Liver (tissue), 10 donors: ENCODE measurements at places on chromosomes 11 and 22. TPM values are rescaled to one million over a fixed set of nuclear protein-coding genes. Genes with fewer than 3 reads are reported as not detected.

C11orf86 gene
- total RNA-seq = not detected

HTR3A gene
- not detected for total RNA-seq

MS4A3 gene
- 0.08 TPM for total RNA-seq

- no peaks in the 10 kb centered on the region for H3K36me3 ChIP-seq
- peaks cover 9% of the 10 kb centered on the region for H3K27me3 ChIP-seq
- no peak overlapping the region for H3K4me3 ChIP-seq
- H3K27ac ChIP-seq = no peak overlapping the region
Measured at GRCh38 chr22:49398646-49399045, 429.0 kb downstream of the BRD1 start.

DNA sequence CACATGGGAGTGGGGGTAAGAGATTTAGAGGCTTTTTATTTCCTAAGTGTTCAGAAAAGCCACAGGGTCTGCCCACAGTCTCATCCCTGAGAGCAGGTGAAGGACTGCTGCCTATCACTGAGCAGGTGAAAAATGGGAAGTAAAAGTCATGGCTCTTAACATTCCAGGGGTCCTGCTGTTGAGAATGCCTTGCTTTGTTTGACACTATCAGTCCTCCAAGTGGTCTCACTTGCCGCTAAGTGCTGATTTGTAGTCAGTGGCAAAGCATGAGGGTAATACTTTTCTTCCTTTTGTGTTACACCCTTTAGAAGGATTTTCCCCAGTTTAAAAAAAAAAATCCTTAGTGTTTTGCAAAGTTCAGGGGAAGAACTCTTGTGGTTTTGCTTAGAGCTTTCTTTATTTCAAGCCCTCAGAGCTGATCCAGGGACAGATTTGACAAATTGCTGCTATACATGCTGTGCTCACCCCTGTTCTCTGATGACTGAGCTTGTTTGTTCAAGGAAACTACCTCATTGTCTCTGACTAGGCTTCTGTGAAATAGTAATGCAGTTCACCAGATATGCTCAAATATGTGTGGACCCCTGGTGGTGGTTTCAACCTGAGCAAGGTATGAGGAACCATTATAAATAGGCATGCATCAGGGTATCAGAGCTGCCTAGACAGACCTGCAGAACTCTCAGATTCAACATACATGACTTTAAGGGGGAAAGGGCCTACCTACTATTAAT is 141.0 kb downstream of the ARHGAP42 start:
- no peaks in the 10 kb centered on the region for H3K27me3 ChIP-seq
- no peak for DNase-seq
- H3K4me1 ChIP-seq = peaks cover 7% of the 10 kb centered on the region
- no peaks in the 10 kb centered on the region for H3K36me3 ChIP-seq

- peak within 1 kb of the TSS; percentile 84 for H3K27ac ChIP-seq
- peaks cover 3% of the 10 kb centered on the region for H3K4me1 ChIP-seq
- peak within 1 kb of the TSS; percentile 35 for H3K4me3 ChIP-seq
- H3K36me3 ChIP-seq = peaks cover under 1% of the 10 kb centered on the region
- H3K27me3 ChIP-seq = no peaks in the 10 kb centered on the region
Measured at GRCh38 chr11:73982595-73982989, at the start of gene UCP2. TSS of gene UCP2 (minus strand) at chr11:73982843. CDS start at chr11:73978378, 4,465 bp downstream.

DNA sequence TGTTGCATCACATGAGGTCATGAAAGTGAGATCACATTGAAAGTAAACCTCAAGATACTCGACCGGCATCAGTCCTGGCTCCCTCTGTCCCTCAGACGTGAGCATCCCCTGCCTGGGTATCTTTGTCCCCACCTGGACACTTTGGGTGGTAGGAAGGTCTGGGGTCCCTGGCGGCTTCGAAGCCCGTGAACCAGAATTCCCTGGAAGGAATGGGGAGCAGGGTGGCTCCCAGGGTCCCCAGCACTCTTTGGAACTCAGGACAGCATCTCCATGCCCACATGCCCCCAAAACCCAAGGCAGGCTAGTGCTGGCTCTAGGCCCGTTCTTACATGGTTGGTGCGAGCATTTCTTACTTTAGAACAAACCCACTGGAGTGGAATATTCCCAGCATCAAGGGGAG is 7.5 kb downstream of the DERL3 start:
- no peak overlapping the region for H3K4me3 ChIP-seq
- H3K27me3 ChIP-seq = no peaks in the 10 kb centered on the region
- peaks cover 7% of the 10 kb centered on the region for H3K36me3 ChIP-seq
- DNase-seq = no peak

DNA sequence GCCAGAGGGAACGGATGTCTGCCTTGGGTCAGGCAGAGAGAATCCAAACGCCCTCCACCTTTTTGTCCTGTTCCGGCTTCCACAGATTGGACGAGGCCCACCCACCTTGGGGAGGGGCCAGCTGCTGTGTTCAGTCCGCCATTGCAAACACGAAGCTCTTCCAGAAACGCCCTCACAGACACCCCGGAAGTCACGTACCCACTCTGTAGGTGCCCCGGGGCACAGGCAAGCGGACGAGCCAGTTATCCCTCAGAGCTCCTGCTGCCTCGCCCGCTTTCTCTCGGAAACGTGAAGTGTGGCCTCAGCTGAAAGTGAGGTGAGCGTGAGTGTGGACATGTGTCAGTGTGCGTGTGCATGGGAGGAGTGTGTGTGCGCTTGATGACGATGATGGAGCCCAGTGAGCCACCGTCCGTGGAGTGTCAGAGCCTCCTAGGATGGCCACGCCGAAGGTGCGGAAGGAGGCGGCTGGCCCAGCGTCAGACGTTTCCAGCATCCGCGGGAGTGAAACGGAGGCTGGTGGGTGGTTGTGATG is 869.2 kb downstream of the TBC1D22A start:
- no peaks in the 10 kb centered on the region for H3K4me1 ChIP-seq
- DNase-seq = peak; percentile 22
- no peaks in the 10 kb centered on the region for H3K36me3 ChIP-seq
- no peak overlapping the region for H3K4me3 ChIP-seq
- H3K27ac ChIP-seq = no peak overlapping the region
- no peaks in the 10 kb centered on the region for H3K27me3 ChIP-seq

OR5M10 gene
- total RNA-seq = not detected

PLA2G3 gene
- total RNA-seq = not detected

GRCh38 chr11:131745405-131745804 is 375.0 kb downstream of the NTM start:
- H3K27me3 ChIP-seq = no peaks in the 10 kb centered on the region
- no peaks in the 10 kb centered on the region for H3K36me3 ChIP-seq

SLC22A9 gene
- 138 TPM for total RNA-seq

OR6A2 gene
- total RNA-seq = 0.08 TPM

- no peaks in the 10 kb centered on the region for H3K36me3 ChIP-seq
- peak; percentile 73 for DNase-seq
- H3K4me3 ChIP-seq = no peak overlapping the region
- H3K27ac ChIP-seq = no peak overlapping the region
- no peaks in the 10 kb centered on the region for H3K27me3 ChIP-seq
- H3K4me1 ChIP-seq = peaks cover 10% of the 10 kb centered on the region
Measured at GRCh38 chr11:72642884-72643522, 31.2 kb downstream of the PDE2A start.

GRCh38 chr11:134638796-134639430 is 226.9 kb upstream of the B3GAT1 start:
- no peak overlapping the region for H3K4me3 ChIP-seq
- no peaks in the 10 kb centered on the region for H3K4me1 ChIP-seq
- DNase-seq = no peak
- H3K27me3 ChIP-seq = no peaks in the 10 kb centered on the region

DNA sequence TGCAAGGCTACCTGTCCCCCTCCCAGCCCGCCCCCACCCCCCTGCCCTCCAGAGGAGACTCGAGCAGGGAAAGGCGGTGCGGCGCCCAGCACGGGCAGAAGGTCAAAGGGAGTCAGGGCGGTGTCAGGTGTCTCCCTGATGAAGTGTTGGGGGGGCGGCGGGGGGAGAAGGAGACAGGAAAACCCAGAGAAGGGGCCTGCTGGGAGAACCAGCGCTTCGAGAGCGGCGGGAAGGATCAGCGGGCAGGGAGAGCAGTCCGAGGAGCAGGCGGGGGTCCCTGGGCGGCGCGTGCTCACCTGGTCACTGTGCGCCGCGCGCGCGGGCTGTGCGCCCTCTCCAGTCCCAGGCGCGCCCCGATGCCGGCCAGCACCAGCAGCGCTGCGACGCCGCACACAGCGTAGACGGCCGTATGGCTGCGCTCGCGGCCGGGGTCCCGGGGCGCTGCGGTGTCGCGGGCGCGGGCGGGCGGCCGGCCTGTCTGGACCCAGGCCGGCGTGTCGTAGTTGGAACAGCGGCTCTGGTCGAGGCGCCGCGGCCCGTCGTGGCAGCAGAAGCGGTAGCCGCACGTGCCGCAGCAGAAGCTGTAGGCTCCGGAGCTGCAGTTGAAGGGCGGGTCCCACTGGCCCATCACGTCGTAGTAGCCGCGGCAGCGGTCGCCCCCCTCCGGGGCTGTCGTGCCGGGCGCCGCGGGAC is 886 bp downstream of the SHISA8 start:
- H3K27ac ChIP-seq = no peak overlapping the region
- peaks cover 6% of the 10 kb centered on the region for H3K4me1 ChIP-seq
- no peak for DNase-seq
- H3K4me3 ChIP-seq = no peak overlapping the region

CRYBB1 gene
- total RNA-seq = 2.3 TPM

GRCh38 chr22:33838644-33839043 is 81.6 kb downstream of the LARGE1 start:
- no peaks in the 10 kb centered on the region for H3K27me3 ChIP-seq
- no peaks in the 10 kb centered on the region for H3K36me3 ChIP-seq
- no peak overlapping the region for H3K4me3 ChIP-seq
- DNase-seq = no peak
- H3K4me1 ChIP-seq = no peaks in the 10 kb centered on the region
